Common myeloid progenitor, CD34-positive (primary cell): ENCODE measurements at places on chromosomes 1 and 21.

GRCh38 chr1:154414606-154415005 lies 9.5 kb downstream of the IL6R start:
- no peak for DNase-seq

DNA sequence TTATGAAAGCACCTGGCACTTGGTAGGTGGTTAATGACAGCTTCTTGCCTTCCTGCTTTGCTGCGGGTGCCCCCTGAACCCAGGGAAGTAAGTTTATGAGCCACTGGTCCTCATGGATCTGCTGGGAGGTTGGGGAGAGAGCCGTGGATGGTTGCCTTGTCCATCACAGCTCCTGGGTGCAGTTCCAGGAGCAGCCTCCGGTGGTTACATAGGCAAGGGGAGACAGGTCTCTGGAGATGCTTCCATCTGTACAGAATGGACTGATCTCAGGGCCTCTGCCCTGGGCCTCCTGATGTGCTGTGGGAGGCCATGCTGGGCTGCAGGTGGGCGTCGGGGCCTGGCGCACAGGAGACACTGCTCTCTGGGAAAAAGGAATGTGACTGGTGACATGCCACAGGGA lies 31.6 kb upstream of the ARHGEF10L start:
- no peak for DNase-seq

GRCh38 chr1:35505911-35506798 lies 51.0 kb downstream of the KIAA0319L start:
- DNase-seq, result no peak

GRCh38 chr1:108043707-108044106 lies 78.7 kb upstream of the VAV3 start:
- DNase-seq, result peak; percentile 97

DNA sequence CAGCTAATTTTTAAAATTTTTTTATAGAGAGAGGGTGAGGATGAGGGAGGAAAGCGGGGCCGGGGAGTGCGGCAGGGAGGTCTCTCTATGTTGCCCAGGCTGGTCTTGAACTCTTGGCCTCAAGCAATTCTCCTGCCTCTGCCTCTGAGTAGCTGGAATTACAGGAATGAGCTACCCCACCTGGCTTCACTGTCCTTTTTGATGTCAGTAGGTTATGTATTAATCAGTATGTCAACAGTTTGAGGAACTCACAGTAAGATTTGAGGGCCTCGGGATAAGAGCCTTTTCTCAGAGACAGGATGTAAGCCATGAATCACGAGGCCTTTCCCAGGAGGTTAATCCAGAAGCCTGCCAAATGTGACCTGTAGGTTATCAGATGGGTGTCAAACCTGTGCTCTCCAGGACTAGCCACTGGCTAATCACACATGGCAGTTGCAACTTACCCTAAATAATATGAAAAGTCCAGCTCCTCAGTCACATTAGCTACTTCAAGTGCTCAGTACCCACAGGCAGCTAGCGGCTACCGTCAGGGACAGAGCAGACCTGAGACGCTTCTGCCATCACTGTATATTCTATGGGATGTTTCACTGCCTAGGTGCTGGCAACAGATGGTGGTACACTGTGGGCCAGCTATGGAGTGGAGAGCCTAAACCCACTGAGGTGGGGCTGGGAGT lies 33.1 kb downstream of the TRIM67 start:
- DNase-seq, result no peak

DNA sequence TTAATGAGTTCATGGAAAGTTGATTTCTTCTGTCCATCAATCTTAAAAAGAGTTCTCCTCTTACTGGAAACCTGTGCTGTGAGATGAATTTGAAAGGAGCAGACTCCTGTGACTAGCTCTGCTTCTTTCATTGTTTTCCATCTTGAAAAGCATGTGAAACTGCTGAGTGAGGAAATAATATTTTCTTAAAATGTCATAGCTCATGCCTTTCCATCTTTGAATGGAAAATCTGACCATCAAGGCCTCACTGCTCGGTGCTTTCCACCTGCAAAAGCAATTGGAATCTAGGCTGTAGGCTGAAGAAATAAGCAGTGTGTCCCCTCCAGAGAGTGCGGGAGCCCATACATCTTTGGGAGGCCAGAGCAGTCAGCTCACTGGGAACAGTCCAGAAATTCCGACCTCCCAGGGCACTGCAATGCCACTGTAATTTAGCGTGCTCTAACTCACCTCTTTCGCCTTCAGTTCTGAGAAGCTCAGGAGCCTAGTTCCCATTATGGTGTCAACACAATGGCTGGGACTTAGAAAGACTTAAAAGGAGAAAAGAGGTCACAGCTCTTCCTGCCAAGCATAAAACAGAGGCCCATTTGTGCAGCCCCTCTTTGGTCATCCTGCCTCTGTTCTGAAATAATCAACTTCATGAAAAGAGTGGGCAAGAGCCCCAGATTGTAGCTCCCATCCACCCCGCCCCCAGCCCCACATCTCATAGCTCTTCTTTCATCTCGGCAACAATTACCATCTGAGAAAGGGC lies 50.4 kb upstream of the F3 start:
- DNase-seq, result no peak

DNA sequence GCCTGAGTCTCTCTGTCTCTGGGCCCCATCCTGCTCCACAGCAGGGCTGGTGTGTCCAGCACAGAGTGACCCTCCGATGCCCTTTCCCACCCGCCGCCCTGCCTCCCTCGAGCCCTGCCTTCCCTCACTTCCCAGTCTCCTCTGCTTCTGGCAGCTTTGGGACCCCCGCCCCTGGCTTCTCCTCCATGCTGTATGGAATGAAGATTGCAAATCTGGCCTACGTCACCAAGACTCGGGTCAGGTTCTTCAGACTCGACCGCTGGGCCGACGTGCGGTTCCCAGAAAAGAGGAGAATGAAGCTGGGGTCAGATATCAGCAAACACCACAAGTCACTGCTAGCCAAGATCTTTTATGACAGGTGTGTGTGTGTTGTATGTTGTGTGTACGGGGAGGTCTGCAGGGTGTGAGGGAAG lies 14.3 kb downstream of the MOV10 start:
- no peak for DNase-seq

GRCh38 chr1:65260851-65261473 lies 48.4 kb upstream of the DNAJC6 start:
- DNase-seq, result peak; percentile 41

- peak; percentile 50 for DNase-seq
Observed at GRCh38 chr1:28893403-28894102, 20.8 kb upstream of the EPB41 start.

- no peak for DNase-seq
Observed at GRCh38 chr21:44757731-44758130, 43.9 kb downstream of the UBE2G2 start.

GRCh38 chr1:194568610-194569009 lies 1382.2 kb upstream of the B3GALT2 start:
- no peak for DNase-seq

GRCh38 chr21:36072453-36073162 lies 2.8 kb downstream of the CBR1 start:
- DNase-seq, result no peak

GRCh38 chr1:97097404-97097925 lies 375.9 kb downstream of the PTBP2 start:
- no peak for DNase-seq

DNA sequence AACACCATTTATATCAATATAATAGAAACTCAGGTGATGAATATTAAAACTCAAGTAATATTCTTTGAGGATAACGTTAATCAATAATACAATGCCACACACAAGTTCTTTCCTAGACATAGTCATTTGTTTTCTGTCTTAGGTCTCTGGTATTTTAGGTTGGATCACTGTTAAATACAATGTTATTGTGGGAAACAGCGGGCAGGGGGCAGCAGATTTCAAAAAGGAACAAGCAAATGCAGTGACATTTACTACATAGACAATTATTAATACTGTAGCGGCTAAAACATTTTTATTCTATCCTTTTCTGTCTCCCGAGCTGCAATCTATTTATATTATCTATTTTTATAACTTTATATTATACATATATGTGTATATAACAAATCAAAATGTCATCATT lies 186.4 kb upstream of the ZNHIT6 start:
- DNase-seq, result peak; percentile 78

DNA sequence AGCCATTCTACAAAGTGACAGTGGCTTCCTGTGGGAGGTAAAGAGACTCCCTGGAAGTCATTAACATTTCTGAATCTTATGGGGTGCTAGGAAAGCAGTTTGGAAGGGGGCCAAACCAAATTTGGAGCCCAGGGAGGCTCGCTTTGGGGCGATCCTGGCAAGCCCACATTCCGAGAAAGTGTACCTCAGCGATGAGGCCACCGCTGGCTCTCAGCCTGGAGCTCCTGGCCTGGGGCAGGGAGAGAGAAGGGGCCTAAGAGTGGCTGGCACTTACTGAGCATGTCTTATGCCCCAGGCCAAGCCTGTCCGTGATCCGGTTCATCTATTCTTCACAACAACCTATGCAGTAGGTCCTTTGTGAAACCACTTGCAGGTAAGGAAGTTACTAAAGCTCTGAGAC lies 98.8 kb downstream of the CCDC185 start:
- no peak for DNase-seq

- DNase-seq, result no peak
Observed at GRCh38 chr1:45574105-45574626, 9.7 kb upstream of the NASP start.

DNA sequence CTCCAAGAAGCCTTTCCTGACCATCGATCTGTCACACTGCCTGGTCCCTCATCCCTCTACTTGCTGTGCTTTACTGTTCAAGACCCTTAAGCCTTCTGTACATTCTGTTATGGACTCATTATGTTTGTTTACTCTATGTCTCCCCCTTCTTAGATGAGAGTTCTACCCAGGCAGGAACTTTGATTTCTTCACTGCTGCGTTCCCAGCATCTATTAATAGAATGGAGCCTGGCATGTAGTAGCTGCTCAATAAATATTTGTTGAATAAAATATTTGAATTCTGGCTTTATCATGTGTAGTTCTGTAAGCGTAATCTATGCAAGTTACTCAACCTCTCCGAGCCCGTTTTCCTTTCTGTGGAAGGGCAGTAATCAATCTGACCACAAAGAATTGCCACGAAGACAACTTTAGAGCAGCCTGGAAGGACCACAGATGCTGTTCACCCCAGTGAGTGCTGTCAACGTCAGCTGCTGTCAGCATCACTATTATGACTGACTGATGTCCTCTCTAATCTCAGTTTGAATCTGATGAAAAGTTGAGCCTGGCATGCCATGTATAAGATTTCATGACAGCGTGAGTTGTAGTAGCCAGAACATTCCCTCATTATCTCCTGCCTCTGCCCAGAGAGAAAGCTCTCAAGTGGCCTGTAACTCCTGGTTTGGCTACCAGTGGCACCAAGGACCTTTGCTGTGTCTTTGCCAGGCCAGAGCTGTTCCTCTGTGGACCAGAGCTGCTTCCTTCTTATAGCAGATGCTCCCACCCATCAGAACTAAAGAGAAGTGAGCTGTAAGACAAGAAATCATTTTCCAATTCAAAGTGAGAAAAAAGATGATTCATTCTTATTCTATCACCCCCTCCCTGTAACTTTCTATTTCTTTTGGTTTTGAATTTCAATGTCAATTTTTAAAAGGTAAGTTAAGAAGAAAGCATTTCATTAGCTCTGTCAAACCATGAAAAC lies 94.5 kb downstream of the PRDM2 start:
- DNase-seq, result no peak

- DNase-seq, result peak; percentile 52
Observed at GRCh38 chr1:4652631-4653327, 1.6 kb upstream of the AJAP1 start.

GRCh38 chr1:63669151-63669961 lies 76.1 kb downstream of the PGM1 start:
- no peak for DNase-seq

- no peak for DNase-seq
Observed at GRCh38 chr1:235127203-235127602, 1.4 kb downstream of the TOMM20 start.
